Activated T-helper 1 cell treated with anti-CD3 and anti-CD28 coated beads, Interleukin-12 subunit alpha, Interleukin-12 subunit beta, Interleukin-2, Interleukin-4 antibody, amounts not matched to agents 30 ng/mL and 10 ng/mL and 1 ng/mL, durations not matched to agents 14 hours and 24 hours and 36 hours (primary cell): ENCODE measurements at places on chromosomes 5 and 9. TPM values are rescaled to one million over a fixed set of nuclear protein-coding genes. Genes with fewer than 3 reads are reported as not detected.

The FGF18 gene
- total RNA-seq, result 0.17 and 0.21 TPM in 2 replicates

The SLC25A46 gene
- 54.6 and 55.4 TPM in 2 replicates for total RNA-seq

The NRG2 gene
- 0.08 TPM in 1 of 2 replicates, not detected in the other for total RNA-seq

The PTGER4 gene
- 57.3 and 61.0 TPM in 2 replicates for total RNA-seq

The AQP3 gene
- total RNA-seq, result 3.4 and 6.1 TPM in 2 replicates

The TNFSF15 gene
- total RNA-seq, result 1.4 and 1.5 TPM in 2 replicates

The PCDHB14 gene
- total RNA-seq, result not detected in 2 replicates

The HTR4 gene
- total RNA-seq, result not detected in 2 replicates

The PDE6A gene
- total RNA-seq, result not detected in 2 replicates
